ENCODE measurements at places on chromosomes 16 and 17.

- DNase-seq = no peak
Observed at GRCh38 chr16:14502256-14502875, 127.7 kb downstream of the PARN start.

DNA sequence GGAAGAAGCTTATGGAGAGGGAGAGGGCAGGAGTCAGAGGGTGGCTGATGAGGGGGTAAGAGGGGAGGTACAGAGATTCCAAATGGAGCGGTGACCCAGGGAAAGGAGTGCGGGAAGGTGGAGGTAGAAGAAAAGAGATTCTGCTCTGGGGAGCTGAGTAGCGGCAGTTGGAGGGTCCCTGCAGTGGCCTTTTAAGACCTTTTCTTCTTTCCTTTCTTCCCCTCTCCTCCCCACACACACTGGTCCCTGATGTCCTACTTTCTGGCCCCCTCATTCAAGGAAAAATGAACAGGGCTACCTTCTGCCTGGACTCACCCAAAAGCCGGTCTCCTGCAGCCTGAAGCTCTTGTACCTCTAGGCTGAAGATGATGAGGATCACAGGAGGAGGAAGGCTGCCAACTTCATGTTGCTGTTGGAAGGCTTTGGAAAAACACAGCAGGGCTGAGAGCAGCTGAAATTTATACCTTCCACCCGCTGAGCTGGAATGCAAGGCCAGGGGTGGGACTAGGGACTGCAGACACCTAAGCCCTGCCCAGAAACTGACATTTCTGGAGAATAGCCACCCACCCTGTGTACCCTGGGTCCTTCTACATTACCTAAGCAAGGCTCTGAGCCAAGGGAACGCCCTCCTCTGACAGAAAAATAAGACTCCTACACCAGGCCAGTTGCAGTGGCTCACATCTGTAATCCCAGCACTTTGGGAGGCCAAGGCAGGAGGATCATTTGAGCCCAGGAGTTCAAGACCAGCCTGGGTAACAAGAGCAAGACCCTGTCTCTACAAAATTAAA is 9.4 kb upstream of the HEATR6 start:
- no peak for DNase-seq

GRCh38 chr16:30368122-30368791 is 2.0 kb downstream of the TBC1D10B start:
- no peak for DNase-seq

GRCh38 chr17:71933306-71933705 is 187.5 kb upstream of the SOX9 start:
- no peak for DNase-seq

DNA sequence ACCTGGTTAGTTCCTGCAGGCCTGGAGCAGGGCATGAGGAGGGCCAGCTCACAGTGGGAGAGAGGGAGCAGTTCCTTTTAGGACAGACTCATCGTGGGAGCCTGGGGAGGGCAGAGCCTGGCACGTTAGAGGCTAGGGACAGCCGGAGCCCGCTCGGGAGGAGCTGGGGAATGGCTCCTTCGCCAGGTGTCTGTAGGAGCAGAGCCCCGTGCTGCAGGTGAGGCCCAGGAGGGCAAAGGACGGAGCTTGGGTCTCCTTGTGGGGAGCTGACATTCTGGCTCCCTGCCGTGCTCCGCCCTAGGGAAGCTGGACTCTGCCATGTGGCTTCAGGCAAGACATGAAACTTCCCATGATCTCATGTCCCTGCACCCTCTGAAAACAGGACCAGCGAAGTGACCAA is 18.7 kb upstream of the MTSS2 start:
- no peak for DNase-seq

DNA sequence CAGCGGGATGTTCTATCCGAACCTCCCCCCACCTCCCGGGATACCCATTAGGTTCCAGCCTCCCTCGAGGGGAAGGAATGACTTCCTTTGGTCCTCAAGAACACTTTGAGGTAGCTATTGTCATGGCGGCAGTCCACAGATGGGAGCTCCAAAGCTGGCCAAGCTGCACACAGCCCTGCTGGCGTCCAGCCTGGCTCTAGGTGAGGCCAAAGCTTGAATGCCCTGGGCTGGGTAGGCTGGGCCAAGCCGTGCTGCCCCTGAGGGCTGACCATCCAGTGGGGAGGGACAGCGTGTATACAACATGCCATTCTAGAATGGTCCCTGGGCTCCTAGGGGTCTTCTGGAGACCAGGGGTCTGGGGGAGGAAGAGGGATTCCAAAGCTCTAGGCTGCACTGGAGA is 43.5 kb downstream of the PEMT start:
- no peak for DNase-seq

All from cerebellar nuclear complex (tissue), 1 donor.